ENCODE measurements at places on chromosomes 7 and 10. TPM values are rescaled to one million over a fixed set of nuclear protein-coding genes. Genes with fewer than 3 reads are reported as not detected.

DNA sequence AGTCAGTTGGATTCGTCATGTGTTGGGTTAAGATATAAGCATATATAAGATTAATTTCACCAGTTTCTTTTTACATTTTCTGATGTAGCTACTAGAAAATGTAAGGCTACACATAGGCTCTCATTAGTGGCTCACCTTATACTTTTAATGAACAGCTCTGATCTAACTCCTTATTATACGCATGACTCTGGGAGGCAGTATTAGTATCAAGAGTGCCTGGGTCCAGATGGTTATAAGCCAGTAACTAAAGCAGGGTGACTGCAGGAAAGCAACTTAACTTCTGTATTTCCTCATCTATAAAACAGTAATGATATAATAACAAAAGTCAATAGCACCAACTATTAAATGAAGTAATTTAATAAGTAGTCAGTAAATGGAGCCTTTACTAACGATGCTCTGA lies 1.4 kb upstream of the ELMO1 start:
- no peaks in the 10 kb centered on the region for H3K27me3 ChIP-seq
- DNase-seq, result no peak
- no peaks in the 10 kb centered on the region for H3K4me1 ChIP-seq
- no peaks in the 10 kb centered on the region for H3K36me3 ChIP-seq

GRCh38 chr7:77940647-77941046 lies 142.1 kb downstream of the PHTF2 start:
- H3K27ac ChIP-seq, result no peak overlapping the region
- peak; percentile 52 for DNase-seq
- H3K27me3 ChIP-seq, result no peaks in the 10 kb centered on the region
- H3K36me3 ChIP-seq, result no peaks in the 10 kb centered on the region
- H3K4me1 ChIP-seq, result no peaks in the 10 kb centered on the region

DNA sequence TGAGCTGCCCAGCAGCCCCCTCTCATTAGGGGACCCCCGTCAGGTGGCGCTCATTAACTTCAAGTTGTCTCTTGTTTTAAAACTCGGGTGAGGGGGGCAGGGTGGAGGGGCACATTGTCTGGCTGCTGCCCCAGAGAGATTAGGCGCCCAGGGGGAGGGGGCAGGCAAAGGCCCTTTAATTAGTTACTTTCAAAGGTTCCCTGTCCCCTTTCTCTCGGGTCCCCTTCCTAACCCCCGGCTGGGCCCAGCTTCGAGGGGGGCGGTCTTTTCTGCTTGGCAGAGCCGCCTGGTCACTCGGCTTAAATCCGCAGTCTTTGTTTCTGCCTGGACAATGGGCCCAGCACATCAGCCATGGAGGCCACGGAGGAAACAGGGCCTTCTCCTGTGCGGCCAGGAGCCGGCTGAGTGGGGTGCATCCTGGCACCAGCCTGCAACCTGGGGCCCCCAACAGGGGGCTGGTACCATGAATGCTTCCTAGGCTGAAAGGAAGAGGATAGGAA lies 38.9 kb upstream of the SLF2 start:
- no peaks in the 10 kb centered on the region for H3K4me1 ChIP-seq
- no peaks in the 10 kb centered on the region for H3K36me3 ChIP-seq
- DNase-seq, result no peak
- no peak overlapping the region for H3K4me3 ChIP-seq
- H3K27ac ChIP-seq, result no peak overlapping the region

MINDY4 gene
- total RNA-seq, result 51.7 TPM

DNA sequence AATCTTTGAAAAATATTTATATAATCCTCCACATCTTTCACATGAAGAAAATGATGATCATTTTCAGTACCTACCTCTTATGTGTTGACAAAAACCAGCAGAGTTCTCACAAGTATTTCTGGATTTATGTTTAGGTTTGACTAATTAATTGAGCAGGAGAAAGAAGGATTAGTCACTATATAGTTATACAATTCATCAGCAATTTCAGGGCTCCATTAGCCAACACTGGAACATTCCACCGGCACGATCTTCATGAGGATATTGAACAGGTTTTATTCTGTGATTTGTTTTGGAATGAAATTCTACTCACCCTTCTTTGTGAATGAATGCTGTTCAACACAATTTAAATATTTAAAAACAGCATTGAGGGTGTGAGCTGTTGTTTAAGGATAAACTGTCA lies 163.2 kb downstream of the SEM1 start:
- no peaks in the 10 kb centered on the region for H3K36me3 ChIP-seq
- no peaks in the 10 kb centered on the region for H3K4me1 ChIP-seq

- no peaks in the 10 kb centered on the region for H3K4me1 ChIP-seq
- no peaks in the 10 kb centered on the region for H3K27me3 ChIP-seq
- DNase-seq, result no peak
- H3K36me3 ChIP-seq, result no peaks in the 10 kb centered on the region
- no peak overlapping the region for H3K4me3 ChIP-seq
Observed at GRCh38 chr7:20111821-20112542, 105.2 kb downstream of the MACC1 start.

- DNase-seq, result peak; percentile 95
- peak overlapping the region; percentile 89 for H3K27ac ChIP-seq
- no peaks in the 10 kb centered on the region for H3K36me3 ChIP-seq
- peak overlapping the region; percentile 98 for H3K4me3 ChIP-seq
Observed at GRCh38 chr7:12686234-12686890, 1.1 kb upstream of the ARL4A start.

- no peaks in the 10 kb centered on the region for H3K27me3 ChIP-seq
- no peak overlapping the region for H3K4me3 ChIP-seq
- no peaks in the 10 kb centered on the region for H3K4me1 ChIP-seq
- H3K27ac ChIP-seq, result no peak overlapping the region
- DNase-seq, result no peak
Observed at GRCh38 chr7:139694389-139694676, 83.5 kb downstream of the HIPK2 start.

- no peaks in the 10 kb centered on the region for H3K27me3 ChIP-seq
Observed at GRCh38 chr10:108443636-108444035, 1279.1 kb upstream of the SORCS1 start.

KAT6B gene
- 106 TPM for total RNA-seq

- no peaks in the 10 kb centered on the region for H3K36me3 ChIP-seq
- H3K27me3 ChIP-seq, result no peaks in the 10 kb centered on the region
- no peak overlapping the region for H3K27ac ChIP-seq
- H3K4me1 ChIP-seq, result no peaks in the 10 kb centered on the region
- DNase-seq, result no peak
Observed at GRCh38 chr7:140667476-140667875, 5.3 kb upstream of the ADCK2 start.

DNA sequence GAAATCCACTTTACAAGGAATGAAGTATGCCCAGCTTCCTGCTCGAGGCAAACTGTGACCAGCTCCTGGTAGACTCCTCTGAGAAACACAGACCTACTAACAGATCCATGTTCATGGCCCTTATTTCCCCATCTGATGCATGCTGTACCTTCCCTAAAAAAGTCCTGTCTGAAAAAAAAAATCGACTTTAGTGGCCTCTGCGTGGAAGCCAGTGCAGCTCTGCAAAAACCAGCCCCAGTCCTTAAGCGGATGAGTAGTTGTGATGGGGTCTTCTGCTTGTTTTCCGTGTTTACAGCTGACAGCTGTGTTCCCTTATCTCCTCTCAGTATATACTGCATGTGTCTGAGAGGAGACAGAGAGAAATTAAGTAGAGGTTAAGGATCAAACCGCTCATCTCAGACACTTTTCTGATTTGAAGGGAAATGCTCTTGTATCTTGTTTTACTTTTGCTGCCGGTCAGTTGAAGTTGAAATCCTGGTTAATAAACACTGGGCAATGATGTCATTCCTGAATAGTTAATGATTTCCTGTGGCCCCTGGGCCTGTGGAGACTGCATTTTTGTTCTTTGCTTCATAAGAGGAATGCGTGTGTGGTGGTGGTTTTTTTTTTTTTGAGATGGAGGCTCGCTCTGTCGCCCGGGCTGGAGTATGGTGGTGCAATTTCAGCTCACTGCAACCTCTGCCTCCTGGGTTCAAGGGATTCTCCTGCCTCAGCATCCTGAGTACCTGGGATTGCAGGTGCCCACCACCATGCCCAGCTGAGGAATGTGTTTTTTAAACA lies 67.6 kb downstream of the DOCK1 start:
- DNase-seq, result no peak
- no peaks in the 10 kb centered on the region for H3K4me1 ChIP-seq
- no peak overlapping the region for H3K27ac ChIP-seq
- H3K36me3 ChIP-seq, result no peaks in the 10 kb centered on the region

GRCh38 chr7:123820864-123821263 lies 24.1 kb upstream of the HYAL4 start:
- no peaks in the 10 kb centered on the region for H3K4me1 ChIP-seq
- no peak overlapping the region for H3K27ac ChIP-seq
- DNase-seq, result no peak
- no peaks in the 10 kb centered on the region for H3K36me3 ChIP-seq
- no peak overlapping the region for H3K4me3 ChIP-seq

DNA sequence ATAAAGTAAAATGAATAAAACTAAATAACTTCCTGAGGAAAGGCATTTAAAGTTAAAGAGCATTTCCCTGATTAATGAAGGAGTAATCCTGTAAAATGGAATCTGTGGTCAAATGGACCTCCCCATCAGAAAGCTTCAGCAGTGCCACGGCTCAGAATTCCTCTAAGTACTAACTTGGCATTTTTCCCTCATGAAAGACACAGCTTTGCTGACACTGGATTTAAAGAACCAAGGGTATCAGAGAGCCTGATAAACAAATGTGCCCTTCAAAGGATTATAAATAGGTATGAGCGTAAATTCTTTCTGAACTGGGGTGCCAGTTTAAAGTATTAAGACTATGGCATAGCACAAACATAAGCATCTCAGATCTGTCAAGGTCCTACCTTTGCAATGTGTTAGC lies 24.2 kb upstream of the RNF148 start:
- H3K27me3 ChIP-seq, result no peaks in the 10 kb centered on the region
- H3K4me1 ChIP-seq, result no peaks in the 10 kb centered on the region
- no peak overlapping the region for H3K4me3 ChIP-seq
- H3K36me3 ChIP-seq, result no peaks in the 10 kb centered on the region
- no peak for DNase-seq

GRCh38 chr7:71300603-71301002 lies 168.7 kb downstream of the GALNT17 start:
- peaks cover 6% of the 10 kb centered on the region for H3K4me1 ChIP-seq
- H3K4me3 ChIP-seq, result no peak overlapping the region
- H3K27ac ChIP-seq, result no peak overlapping the region
- H3K36me3 ChIP-seq, result no peaks in the 10 kb centered on the region
- DNase-seq, result peak; percentile 38
- H3K27me3 ChIP-seq, result no peaks in the 10 kb centered on the region

- H3K27me3 ChIP-seq, result no peaks in the 10 kb centered on the region
- H3K4me3 ChIP-seq, result peak overlapping the region; percentile 32
- no peak for DNase-seq
- H3K4me1 ChIP-seq, result peaks cover 14% of the 10 kb centered on the region
Observed at GRCh38 chr10:13706604-13707003, 119.8 kb downstream of the PRPF18 start.

- H3K36me3 ChIP-seq, result no peaks in the 10 kb centered on the region
- H3K27me3 ChIP-seq, result no peaks in the 10 kb centered on the region
- no peak overlapping the region for H3K27ac ChIP-seq
- DNase-seq, result no peak
- no peak overlapping the region for H3K4me3 ChIP-seq
Observed at GRCh38 chr7:7554649-7555575, 11.8 kb upstream of the MIOS start.

- no peaks in the 10 kb centered on the region for H3K36me3 ChIP-seq
- H3K4me1 ChIP-seq, result no peaks in the 10 kb centered on the region
- DNase-seq, result no peak
- H3K27ac ChIP-seq, result no peak overlapping the region
Observed at GRCh38 chr10:7275761-7276440, 134.9 kb downstream of the SFMBT2 start.

ZNF736 gene
- total RNA-seq, result 56.3 TPM

DNA sequence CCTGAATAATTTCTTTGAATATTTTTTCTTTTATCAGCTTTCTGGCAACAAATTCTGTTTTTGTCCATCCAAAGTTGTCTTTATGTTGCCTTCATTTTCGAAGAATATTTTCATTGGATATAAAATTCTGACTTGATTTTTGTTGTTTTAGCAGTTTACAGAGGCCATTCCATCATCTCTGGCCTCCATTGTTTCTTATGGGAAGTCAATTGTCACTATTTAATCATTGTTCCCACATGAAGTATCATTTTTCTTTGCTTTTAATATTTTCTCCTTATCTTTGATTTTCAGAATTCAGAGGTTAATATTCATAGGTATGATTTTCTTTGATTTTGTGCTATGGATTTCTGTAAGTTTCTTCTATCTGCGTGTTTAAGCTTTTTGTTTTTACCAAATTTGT lies 512.6 kb downstream of the LRMDA start:
- no peak overlapping the region for H3K4me3 ChIP-seq
- no peak overlapping the region for H3K27ac ChIP-seq
- no peak for DNase-seq
- H3K36me3 ChIP-seq, result no peaks in the 10 kb centered on the region
- no peaks in the 10 kb centered on the region for H3K27me3 ChIP-seq

GRCh38 chr7:95871075-95871848 lies 98.9 kb downstream of the DYNC1I1 start:
- H3K4me3 ChIP-seq, result no peak overlapping the region
- peak; percentile 59 for DNase-seq
- peaks cover 5% of the 10 kb centered on the region for H3K4me1 ChIP-seq
- H3K36me3 ChIP-seq, result no peaks in the 10 kb centered on the region

CRYGN gene
- 0.62 TPM for total RNA-seq

DNA sequence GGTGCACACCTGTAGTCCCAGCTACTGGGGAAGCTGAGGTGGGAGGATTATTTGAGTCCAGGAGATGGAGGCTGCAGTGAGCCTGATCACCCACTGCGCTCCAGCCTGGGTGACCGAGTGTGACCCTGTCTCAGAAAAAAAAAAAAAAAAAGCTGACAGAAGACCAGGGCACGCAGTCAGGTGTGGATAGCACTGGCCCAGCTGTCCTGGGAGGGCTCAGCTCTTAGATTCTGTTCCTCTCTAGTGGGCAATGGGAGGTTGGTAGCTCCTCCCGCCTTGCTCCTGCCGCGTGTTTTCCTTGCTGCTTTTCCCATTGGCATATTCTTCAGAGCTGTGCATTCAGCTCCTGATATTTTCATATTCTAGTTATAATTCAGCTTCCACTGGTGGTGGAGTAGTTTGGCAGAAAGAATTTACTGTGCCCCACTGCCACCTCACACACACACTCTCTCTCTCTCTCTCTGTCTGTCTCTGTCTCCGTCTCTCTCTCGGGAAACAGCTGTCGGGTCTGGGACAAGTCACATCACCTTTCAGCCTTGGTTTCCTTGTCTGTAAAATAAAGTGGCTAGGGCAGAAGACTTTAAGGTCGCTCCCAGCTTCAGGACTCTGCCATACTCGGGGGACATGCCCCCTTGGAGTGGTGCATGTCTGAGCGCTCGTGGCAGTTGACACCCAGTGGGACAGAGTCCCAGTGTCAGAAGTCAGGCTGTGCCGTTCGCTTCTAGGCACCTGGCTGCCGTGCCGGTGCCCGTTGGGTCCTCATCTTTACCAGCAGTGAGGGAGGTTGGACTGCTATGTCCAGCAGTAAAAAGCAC lies 25.9 kb upstream of the ANKRD2 start:
- H3K4me1 ChIP-seq, result peaks cover 53% of the 10 kb centered on the region
- no peak for DNase-seq
- H3K27me3 ChIP-seq, result no peaks in the 10 kb centered on the region
- H3K36me3 ChIP-seq, result no peaks in the 10 kb centered on the region
- no peak overlapping the region for H3K27ac ChIP-seq
- no peak overlapping the region for H3K4me3 ChIP-seq

Measured in testis (tissue), 5 donors.